Putamen (tissue), 1 donor: ENCODE measurements at places on chromosomes 5 and 9.

DNA sequence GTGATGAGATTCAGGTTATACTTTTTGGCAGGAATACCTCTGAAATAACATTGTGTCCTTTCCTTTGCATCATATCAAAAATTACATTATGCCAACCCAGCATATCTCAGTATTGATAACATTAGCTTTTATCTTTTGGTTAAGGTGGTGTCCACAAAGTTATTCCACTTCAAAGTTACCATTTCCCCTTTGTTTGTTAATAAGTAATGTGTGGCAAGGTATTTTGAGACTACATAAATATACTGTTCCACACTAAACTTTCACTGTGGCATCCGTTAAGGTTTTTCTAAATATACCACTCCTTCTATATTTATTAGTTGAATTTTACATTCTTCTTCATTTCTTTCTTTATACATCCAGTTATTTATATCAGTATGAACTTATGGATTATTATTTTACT, 14.1 kb upstream of the ARHGEF37 start:
- DNase-seq: no peak

DNA sequence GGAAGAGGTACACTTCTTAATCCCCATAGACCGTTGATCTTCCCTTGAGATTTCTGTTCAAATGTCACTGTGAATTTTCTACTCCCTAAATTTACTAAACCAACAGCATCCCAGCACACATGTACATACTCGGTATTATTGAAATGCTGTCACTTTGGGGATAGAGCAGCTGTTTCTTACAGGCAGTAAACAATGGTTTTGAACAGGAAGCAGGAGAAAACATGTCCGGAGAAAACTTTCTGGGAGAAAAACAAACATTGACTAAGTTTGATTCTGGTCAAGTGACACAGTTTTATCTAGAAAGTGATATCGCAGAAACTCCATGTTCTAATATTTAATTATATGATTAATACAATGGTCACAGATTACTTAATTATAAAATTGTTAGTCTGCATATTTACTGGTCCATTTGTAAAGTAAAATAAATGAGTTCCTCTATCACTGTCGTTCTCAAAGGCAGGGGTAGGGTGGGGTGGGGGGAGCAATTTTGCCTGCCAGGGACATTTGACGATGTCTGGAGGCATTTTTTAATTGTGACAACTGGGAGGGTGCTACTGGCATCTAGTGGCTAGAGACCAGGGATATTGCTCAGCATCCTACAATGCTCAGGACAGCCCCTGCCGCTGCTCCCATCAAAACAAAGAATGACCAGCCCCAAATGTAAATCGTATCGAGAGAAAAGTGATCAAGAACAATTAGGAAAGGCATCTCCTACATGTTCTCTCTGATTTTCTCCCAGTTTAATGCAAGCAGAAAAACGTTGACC, 12.2 kb downstream of the TAS2R1 start:
- DNase-seq: no peak

DNA sequence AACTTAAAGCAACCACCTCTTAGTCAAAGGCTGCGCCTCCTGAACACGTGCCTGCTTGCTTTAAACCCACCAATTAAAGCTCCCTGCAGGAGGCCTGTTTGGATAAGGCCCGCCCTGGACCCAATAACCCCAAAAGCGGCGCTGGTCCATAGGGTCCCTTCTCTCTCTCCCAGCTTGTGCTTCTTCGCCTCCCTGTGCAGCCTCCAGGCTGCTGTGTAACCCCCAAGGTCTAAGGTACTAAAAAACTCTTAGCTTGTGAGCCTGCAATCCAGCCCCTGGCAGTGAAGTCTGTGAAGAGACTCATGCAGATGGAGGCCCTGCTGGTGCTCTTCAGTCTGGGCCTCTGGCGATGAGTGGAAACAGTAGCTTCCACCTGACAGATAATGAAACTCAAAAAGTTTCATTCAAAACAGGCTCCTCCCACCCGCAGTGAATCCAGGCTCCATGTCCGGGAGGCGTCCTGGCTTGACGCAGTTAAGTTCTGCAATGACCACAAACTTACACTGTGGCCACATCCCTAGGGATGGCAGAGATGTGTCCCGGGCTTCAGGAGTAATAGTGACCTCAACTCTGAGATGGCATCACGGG, 97.3 kb downstream of the PRRT1B start:
- DNase-seq: no peak

GRCh38 chr5:85278193-85278592, 893.5 kb upstream of the EDIL3 start:
- DNase-seq: no peak

DNA sequence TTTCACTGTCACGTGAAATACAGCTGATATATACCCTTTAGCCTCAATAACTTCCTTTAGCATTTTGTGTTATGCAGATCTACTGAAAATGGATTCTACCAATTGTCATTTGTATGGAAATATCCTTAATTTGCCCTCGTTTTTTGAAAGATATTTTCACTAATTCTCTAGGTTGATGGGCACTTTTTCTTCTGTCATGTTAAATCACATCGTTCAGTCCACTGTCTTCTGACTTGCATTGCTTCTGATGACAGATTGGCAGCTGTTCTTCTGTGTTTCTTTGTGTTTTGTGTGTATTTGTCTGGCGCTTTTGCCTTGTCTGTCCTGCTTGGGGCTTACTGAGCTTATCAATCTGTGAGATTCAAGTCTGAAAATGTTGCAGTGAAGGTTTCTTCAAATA, 9.7 kb upstream of the CLPTM1L start:
- no peak for DNase-seq

DNA sequence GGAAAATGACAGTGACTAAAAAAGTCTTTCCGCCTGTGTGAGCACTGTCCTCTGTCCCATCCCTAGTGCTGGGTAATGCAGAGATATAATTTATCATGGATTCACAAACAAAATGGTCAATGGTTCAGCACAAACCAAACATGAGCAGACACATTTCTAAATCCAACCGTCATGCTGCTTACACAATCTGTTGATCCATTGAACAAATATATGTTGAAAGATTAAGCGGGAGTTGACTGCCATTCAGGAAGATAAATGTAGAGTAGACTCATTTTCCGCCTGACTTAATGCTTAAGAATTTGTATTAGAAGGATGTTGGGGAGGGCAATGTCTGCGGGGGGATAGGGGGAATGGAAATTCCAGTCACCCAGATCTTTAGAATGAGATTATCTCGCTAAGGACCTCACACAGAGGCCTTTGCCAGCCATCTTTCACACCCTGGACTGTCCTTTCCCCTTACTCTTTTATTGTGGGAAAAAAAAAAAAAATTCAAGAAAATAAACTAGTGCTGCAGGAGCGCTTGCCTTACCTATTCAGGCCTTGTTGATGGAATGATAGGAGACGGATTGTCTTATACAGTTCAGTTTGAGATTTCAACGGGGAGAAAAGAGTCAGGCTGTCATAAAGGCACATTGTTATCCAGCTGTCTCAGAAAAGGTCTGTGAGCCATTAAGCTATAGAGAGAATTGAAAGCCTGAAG, 153.7 kb downstream of the TLE1 start:
- DNase-seq: no peak

DNA sequence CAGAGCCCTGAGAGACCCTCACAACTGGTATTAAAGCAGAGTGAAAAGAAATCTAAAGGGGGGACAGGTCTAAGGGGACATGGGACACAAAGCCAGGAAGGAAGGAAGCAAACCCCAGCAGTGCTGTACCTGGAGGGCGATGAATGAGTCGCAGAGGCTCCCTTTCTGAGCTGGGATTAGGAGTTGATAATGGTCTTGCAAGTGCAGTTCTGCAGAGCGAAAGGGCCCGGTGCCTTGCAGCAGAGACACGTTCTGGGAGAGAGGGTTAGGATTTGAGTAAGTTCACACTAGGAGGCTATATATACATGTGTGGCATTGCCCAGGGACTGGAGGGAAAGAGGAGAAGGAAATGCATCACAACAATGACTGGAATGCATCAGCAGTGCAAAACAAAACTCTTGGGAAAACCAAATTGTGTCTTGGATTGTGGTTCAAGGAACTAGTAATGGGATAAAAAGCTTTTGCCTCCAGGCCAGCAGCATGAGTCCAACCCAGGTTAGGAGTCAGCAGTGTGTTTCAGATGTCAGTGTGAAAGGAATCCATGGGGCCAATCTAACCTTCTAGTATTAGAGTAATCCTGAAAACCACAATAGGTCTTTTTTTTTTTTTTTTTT, 38.8 kb upstream of the LIFR start:
- no peak for DNase-seq

GRCh38 chr5:305050-305449, 16.5 kb upstream of the AHRR start:
- no peak for DNase-seq

- DNase-seq: no peak
Measured at GRCh38 chr9:71524516-71524915, 243.8 kb downstream of the CEMIP2 start.

GRCh38 chr9:134760750-134761420, 119.3 kb downstream of the COL5A1 start:
- no peak for DNase-seq
